ENCODE measurements at places on chromosomes 5 and 9.

DNA sequence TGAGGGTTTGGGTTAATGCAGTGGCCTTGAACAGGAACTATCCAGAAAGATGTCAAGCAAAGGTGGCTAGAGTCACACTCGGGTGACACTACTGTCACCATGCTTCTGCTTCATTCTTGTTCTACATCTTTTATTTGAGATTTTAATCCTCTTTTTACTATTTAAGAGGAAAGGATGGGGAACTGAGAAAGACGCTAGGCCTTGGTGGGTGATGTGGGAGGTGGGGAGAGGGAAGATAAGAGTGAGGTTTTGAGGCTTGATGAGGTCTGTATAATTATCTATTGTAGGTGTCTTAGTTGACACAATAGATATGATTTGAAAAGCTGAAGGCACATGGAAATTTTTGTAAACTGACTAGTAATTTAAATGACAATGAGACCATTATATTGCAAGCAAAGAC, 3.5 kb upstream of the BASP1 start:
- DNase-seq, result no peak

GRCh38 chr5:148856424-148856823, 30.0 kb downstream of the ADRB2 start:
- DNase-seq, result no peak

- no peak for DNase-seq
Observed at GRCh38 chr5:119928974-119929373, 299.6 kb downstream of the FAM170A start.

DNA sequence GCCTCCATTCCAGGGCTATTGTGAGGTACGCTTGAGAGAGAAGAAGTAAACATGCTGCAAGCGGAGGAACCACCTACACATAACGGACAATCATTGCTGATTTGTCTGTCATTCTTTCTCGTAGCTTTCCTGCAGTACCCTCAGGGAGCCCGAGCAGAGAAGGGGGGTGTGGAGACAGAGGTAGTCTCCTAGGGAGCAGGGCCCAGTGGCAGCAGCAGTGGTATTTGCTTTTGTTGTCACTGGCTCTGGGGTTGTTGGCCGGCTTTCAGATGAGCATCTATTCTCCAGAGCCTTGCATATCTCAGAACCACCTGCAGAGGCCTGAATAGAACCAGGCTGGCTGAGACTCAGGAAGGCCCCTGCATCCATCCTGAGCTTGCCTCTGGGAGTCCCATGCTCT, 19.9 kb downstream of the ENHO start:
- DNase-seq, result no peak

GRCh38 chr9:12838546-12838945, 63.7 kb downstream of the LURAP1L start:
- peak; percentile 35 for DNase-seq

DNA sequence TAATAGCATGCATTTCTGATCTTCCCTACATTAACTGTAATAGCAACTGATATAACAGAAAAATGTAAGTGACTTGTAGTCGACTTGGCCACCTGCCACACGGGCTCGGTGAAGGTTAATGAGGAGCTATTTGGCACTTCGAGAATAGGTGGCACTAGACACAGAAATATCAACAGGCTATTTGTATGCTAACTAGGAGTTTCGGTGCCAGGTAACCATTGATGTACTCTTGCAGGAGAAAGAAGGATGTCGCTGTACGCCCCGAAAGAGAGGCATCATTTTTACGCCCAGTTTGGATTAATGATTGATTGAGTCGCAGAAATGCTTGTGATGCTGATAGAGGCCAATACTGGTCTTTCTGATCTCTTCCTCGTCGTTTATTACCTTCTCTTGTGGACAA, 516 bp upstream of the DMRT2 start:
- DNase-seq, result no peak

DNA sequence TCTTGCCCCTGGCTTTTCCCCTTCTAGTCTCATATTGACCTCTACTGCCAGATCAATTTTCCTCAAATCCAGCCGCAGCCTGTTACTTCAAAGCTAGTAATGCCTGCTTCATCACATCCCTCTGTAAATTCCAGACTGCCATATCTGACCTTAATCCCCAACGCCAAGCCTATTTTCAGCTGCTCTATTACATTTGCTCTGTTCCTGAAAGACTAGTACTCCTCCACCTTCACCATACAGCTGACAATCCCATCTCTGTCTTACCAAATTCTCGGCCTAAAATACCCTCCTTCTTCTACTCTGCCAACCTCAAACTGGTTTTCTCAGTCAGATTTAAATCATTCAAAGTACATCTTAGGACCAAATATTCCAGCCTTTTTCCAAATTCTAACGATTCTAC, 420.2 kb downstream of the RAB3C start:
- no peak for DNase-seq

DNA sequence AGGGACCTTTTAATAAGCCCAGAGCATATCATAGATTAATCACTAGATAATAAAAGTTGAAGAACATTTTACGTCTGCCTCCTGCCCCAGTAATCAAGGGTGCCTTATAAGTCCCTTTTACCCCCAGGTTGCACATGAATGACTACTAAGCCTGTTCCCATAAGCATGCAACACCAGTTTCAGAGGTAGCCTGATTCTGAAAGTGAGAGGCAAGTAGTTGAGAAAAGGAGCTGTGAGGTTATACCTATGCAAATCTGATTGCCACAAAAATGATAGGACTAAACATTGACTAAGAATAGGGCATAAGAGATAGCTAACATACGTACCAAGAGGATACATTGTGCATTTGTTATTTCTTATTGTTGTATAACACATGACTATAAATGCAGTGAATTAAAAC, 681.9 kb downstream of the ISL1 start:
- no peak for DNase-seq

DNA sequence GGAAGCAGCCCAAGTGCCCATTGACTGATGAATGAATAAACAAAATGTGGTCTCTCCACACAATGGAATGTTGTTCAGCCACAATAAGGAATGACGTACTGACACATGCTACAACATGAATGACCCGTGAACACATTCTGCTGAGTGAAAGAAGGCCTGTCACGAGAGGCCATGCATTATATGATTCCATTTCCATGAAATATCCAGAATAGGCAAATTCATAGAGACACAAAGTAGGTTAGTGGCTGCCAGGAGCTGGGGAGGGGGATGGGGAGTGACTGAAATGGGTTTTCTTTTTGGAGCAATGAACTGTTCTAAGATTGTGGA, 41.4 kb downstream of the BICD2 start:
- peak; percentile 85 for DNase-seq

DNA sequence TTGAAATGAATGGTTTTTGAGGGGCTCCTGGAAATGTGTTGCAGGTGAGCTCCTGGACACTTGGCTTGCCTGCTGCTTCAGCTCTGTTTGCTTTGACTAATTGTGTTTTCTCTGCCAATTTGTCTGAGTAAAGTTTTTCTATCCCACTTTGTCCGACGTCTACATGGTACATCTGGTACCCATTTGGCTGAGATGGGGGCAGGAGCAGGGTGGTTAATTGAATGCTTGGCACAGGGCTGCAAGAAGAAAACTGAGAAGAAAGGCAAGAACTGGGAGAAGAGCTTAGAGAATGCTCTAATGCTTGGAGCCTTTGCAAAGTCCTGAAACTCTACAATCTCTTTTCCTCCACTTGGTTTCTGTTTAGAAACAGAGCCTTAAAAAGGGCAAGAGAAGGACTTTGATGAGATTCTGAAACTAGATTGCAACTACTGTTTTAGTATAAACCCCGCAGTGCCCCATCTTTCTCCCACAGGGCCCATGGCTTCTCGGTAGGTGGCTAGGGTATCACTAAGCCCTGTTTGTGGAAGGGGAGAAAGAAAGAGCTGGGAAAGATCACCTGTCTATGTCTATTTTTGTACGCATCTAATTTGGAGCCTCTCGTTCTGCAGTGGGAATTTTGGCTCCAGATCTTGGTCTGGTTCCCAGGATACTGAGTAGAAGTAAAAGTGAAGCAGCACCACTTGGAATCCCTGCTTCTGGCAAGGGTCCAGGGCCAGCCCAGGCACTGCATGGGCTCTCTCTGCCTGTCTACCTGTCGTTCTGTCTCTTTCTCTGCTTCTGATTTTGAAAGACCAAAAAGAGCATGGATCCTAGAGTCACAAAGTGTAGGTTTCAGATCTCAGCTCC, 214.4 kb downstream of the SEMA6A start:
- DNase-seq, result peak; percentile 13

DNA sequence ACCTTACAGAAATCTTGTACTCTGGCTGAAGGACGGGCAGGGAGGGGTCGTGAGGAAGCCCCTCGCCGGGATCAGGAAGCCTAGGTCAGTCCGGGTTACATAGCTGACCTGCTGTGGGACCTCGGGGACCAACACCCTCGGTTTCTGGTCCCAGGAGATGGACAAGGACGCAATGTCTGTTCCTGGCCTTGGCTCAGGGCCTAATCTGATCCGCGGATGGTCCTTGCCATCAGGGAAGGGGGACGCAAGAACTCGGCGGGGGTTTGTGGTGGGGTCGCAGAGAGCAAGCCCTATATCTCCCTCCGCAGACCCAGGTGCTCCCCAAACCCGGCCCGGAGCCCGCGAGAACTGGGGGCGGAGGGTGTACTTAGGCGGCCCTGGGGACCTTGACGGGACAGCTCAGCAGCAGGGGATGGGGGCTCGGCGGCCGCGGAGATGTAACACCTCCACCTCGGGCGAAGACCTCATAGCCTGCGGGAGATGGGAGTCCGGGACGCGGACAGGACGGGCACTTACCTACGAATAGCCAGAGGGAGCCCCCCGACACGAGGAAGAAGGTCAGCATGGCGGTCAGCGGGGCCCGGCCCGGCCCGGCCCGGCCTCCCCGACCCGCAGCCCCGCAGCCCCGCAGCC, 353 bp downstream of the ACSL6 start:
- no peak for DNase-seq

DNA sequence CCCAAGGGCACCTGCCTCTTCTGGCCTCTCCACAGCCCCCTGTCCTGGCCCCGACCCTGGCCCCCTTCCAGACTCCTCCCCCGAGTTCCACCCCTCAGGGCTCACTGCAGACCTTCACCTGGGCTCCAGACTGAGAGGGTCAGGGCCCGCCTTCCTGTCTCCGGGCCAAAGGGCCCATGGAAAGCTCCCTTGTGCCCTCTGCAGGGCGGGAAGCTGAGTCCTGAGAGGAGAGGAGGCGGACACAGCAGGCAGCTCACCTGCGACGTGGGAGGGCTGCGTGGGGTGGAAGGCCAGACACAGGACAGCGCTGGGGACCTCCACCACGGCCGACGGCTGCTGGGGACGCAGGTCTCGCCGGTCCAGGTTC, 20.6 kb downstream of the DYNC2I2 start:
- no peak for DNase-seq

- no peak for DNase-seq
Observed at GRCh38 chr5:175336781-175337180, 107.2 kb downstream of the DRD1 start.

GRCh38 chr5:180982008-180982741, 6.5 kb upstream of the BTNL3 start:
- no peak for DNase-seq

DNA sequence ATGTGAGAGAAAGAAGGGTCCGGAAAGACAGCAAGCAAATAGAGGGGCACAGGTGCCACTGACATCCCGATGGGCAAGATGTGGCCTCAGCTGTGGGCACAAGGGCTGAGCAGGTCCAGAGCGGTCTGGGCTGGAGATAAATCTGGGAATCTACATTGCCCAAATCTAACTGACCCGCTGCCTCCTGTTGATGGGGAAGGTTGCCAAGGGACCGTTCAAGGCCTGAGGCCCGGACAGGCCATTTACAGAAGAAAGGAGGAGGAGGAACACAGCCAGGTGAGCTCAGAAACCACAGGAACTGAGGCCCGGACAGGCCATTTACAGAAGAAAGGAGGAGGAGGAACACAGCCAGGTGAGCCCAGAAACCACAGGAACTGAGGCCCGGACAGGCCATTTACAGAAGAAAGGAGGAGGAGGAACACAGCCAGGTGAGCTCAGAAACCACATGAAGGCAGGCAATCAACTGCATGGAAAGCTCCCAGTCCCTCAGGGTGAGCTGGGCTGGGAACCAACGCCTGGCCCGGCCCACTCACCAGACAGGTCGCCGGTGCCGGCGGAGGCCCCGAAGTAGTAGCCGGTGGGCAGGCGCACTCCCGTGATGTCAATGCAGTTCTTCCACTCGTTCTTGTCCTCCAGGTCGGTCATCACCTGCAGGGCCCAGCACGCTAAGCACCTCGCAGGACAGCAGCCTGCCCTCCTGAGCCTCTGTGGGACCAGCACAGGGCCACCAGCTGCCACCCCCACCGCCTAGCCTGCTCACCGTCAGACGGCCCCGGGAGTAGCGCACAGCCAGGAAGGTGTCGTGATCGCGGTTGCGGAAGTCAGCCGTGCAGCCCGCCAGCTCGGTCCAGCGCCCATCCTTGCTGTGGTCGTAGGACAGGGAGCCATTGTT, 14.6 kb downstream of the LMAN2 start:
- DNase-seq, result no peak

GRCh38 chr5:64671678-64672077, 18.6 kb upstream of the SHISAL2B start:
- no peak for DNase-seq

- no peak for DNase-seq
Observed at GRCh38 chr5:123448017-123448617, 24.9 kb upstream of the CEP120 start.

DNA sequence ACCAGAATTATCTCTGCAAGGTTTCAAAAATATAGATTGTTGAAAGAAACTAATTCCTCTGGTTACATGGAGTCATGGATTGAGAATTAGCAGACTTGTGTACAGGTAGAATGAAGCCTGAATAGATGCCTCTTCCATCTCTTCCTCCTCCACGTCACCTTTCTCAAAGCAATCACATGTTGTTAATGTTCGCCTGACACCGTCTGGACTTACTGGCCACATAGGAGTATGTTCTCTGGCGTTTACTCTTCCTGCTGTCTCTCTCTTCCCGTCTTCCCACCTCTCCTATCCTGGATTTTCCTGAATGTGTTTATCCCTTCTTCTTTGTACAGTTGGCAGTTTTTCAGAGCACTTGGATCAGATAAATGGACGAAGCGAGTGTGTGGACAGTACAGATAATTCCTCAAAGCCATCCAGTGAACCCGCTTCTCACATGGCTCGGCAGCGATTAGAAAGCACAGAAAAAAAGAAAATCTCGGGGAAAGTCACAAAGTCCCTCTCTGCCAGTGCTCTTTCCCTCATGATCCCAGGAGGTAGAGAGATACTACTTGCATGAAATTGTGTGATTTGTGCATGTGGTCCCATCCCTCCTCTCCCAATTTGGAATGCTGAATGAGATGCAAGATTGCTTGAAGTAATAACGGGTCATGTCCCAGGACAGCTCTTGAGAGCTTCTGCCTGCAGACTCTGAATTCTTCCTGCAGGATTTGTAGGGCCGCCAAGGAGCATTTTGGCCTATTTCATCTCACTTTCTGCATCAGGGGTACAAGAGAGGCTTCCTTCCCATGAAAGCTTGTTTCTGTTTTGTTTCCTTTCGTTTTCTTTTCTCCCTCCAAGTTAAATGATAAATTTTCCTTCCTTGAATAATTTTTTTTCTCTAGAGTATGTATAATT, 47.3 kb downstream of the CD180 start:
- no peak for DNase-seq

DNA sequence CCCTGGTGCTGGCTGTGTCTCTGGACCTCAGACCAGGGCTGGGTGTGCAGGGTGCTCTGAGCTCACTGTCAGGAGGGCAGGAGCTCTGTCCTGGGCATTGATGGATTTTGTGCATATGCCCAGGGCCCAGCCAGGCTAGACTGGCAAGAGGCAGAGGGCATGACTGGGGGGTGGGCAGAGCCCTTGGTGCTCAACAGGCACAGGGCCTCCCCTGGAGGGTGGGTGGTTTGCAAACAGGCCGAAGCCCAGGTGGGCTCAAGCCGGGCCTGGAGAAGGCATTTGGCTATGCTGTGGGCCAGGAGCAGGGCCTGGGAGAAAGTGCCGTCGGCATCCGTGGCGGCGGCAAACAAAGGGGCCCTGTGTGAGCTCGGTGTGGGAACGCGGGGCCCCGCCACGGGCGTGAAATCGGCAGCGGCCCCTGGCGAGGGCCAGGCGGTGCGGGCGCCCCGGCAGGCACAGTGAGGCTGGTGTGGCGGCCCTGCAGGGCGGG, 1.9 kb upstream of the NRARP start:
- DNase-seq, result no peak

Data from fibroblast of lung (primary cell).